CD4-positive, alpha-beta T cell treated with Interleukin-15 for 1 hour (primary cell): ENCODE measurements at places on chromosomes 12 and 14.

- no peak for DNase-seq
These were observed 22.1 kb upstream of the CEP170B start for GRCh38 chr14:104843006-104843405.

- no peak for DNase-seq
These were observed 117.1 kb downstream of the SYT10 start for GRCh38 chr12:33322519-33322918.

GRCh38 chr12:116339800-116340371 lies 62.4 kb upstream of the MED13L start:
- DNase-seq = no peak

DNA sequence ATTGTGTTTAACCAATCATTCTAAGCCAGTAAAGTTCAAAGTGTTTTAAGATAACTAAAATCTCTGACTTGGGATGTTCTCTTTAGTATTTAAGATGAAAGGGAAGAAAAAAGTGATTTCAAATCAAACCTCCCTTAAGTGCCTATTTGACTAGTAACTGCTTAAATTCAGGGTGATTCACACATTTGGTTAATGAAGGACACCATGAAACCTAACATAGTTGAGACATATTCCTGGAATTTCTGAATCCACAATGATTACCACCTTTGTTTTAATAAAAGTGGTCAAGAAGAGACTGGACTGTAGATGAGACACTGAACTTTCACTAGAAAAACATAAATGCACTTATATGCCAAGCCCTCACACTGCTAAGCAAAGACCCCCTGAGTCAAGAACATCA lies 138.7 kb downstream of the MED13L start:
- DNase-seq = no peak

GRCh38 chr14:32588448-32589320 lies 259.6 kb downstream of the AKAP6 start:
- no peak for DNase-seq
